D341Med (cell line): ENCODE measurements at places on chromosomes 7 and 10.

- no peak for DNase-seq
Measured at GRCh38 chr10:112209684-112210131, 26.1 kb upstream of the GPAM start.

GRCh38 chr7:66221442-66221841, 16.3 kb downstream of the TPST1 start:
- no peak for DNase-seq

DNA sequence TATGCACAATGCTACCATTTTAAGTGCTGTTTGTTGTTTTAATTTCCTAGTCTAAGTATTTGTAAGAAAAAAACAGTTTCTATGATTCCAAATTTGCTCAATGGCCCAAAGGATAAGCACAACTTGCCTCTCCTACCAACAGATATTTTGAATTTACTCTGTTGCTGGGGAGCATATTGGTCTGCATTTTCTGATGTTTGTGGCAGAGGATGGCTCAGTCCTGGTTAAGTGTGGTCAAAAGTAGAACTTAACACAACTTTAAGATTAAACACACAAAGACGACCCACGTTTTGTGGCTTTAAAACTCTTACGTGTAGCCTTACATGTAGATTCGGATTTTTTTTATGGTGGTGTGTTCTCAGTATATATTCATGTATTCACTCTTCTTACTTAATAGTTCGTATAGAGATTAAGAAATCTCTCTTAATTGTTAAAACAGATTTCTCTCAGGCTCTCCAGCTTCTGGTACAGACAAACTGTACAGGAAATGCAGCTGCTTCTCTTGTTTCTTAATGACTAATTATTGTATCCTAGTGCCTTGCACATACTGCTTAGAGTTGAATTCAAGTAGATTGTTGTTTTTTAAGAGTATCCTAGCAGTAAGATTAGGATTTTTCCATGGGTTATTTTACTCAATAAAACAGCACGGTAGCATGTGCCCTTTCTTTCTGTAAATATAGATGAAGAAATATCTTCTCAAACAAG, 86.2 kb downstream of the GPR85 start:
- no peak for DNase-seq

- DNase-seq, result no peak
Measured at GRCh38 chr7:99096124-99096887, 47.6 kb downstream of the SMURF1 start.

DNA sequence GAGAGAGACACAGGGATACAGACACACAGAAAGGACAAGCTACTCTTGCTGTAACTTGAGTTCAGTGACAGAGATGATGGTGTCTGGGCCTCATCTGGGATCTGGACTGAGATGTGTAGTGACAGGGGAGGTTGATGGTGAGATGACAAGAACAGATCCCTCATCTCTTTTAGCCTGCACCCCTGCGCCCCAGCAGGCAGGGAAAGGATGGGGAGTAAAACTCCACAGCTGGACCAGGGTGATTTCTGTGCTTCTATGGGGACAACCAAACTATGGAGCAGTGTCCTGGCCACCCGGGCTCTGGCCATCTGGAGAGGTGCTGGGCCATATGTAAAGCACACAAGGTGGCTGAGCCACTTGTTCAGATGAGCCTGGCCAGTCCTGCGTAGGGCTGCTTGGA, 4.5 kb upstream of the LRRC18 start:
- no peak for DNase-seq

DNA sequence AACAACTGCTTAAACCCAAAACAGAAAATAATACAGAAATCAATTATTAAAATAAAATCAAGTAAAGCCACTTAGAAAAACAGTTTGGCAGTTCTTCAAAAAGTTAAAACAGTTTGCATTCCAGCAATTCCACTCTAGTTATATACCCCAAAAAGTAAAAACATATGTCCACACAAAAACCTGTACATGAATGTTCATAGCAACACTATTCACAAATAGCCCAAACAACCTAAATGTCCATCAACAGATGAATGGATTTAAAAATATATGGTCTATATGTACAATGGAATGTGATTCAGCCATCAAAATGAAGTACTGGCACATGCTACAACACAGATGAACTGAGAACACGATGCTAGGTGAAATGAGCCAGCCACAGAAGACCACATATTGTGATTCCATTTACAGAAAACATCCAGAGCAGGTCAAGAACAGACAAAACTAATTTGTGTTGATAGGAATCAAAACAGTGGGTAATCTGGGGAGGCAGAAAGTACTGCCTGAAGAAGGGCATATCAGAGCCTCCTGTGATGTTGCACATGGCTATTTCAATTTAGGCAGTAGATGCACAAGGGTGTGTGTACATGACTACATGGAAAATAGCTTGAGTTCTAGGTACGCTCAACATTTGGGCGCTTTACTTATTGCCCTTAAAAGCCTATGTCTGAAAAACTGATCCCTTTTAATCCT, 66.3 kb downstream of the CYTH3 start:
- no peak for DNase-seq
